T-helper 17 cell (primary cell): ENCODE measurements at places on chromosomes 2 and 18. TPM values are rescaled to one million over a fixed set of nuclear protein-coding genes. Genes with fewer than 3 reads are reported as not detected.

The SLC4A5 gene
- 9.1 TPM for total RNA-seq

- DNase-seq, result no peak
Observed at GRCh38 chr2:28407976-28408690, 15.5 kb downstream of the FOSL2 start.

The KIAA2012 gene
- total RNA-seq, result not detected

- DNase-seq, result no peak
Observed at GRCh38 chr18:26458526-26459232, 89.7 kb downstream of the KCTD1 start.

The DCC gene
- total RNA-seq, result not detected

DNA sequence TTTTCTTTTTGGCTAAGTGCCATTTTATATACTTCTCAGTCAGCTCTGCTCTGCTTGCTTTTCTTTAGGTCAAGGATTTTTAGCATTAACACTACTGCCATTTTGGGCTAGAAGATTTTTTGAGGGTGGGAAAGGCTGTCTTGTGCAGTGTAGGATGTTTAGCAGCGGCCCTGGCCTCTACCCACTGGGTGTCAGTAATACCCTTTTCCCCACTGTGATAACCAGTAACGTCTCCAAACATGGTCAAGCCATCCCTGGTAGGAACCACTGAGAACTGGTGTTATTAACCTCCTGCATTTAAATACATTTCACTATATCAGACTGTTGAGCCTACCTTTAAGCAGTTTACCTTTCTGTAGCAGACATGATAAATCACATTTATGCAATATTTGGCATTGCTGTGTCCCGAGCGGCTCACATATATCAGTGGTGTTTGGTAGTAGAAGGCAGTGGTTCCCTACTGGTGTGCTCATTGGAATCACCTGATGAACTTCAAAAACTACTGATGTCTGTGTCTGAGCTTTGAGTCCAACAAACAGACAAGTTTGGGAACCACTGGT lies 70.5 kb downstream of the CEP192 start:
- no peak for DNase-seq
